ENCODE measurements at places on chromosomes 7 and 10.

DNA sequence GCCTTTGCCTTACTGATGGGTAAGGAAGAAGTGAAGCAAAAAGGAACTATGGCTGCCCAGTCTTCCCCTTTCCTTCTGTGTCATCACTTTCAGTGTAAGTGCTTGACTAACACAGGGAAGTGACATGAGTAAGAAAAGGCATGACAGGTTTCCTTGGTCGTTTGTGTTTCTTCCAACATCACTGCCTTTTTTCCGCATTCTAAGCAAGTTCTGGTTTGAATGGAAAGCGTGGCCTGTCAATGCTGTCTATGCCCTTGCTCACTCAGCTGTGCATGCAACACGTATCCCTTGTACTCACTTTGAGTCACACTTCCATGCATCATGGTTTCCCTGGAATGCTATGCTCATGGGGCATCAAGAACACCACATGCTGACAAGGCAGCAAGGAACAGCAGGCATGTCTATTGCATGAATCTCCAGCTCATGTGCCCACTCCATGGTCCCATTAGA lies 111.8 kb downstream of the OAT start:
- DNase-seq = peak; percentile 10

DNA sequence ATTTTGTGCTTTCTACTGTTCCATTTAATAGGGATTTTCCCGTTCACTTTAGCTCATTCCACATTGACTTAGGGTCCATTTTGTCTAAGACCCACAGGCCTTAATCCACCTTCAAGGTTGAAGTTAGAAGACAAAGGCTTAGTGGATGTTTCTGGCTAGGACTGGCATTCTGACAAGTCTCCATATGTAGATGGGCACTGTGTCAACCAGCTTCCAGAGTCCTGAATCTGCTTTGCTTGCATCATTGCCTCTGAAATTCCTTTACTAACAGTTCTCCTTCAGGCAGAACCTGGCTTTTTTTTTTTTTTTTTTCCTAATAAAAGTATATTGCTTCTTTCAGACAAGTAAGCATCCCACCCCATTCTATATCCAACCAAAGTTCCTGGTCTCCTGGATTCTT lies 69.6 kb upstream of the PDCD4 start:
- no peak for DNase-seq

- no peak for DNase-seq
Measured at GRCh38 chr10:88042160-88043100, 179.0 kb downstream of the PTEN start.

DNA sequence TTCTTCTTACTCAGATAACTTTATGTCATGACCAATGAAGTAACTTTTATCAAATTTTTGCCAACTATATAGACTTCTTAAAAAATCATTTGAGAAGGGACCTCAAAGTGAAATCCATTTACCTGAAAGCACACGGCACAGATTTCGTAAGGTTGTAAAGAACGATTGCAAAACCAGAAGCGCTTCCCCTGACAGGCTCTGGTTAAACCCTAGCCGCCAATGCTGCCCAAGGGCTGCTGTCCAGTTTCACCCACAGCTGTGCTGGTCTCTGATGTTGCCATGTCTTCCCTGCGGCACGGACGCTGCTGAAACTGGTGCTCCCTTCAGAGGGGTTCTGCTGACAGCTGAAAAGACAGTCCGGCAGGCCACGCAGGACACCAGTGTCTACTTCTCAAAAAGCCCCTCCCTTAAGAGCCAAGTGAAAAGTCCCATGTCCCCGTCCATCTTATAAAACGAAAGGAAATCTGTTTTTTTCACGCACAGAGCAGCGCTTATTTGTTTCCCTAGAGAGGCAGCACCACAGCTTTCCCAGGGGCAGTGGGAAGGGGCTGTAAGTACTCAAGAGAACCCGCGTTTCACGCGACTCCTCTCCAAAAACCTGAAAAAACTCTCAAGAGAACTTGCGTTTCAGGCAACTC lies 32.5 kb downstream of the GNA12 start:
- DNase-seq = no peak

- no peak for DNase-seq
Measured at GRCh38 chr7:3107889-3108570, 64.4 kb upstream of the CARD11 start.

GRCh38 chr10:77606751-77607150 lies 30.9 kb downstream of the KCNMA1 start:
- DNase-seq = no peak

GRCh38 chr7:48904975-48905374 lies 19.4 kb upstream of the CDC14C start:
- no peak for DNase-seq

- DNase-seq = no peak
Measured at GRCh38 chr10:125054669-125055268, 105.6 kb downstream of the CTBP2 start.

GRCh38 chr10:71809628-71810027 lies 36.3 kb upstream of the VSIR start:
- DNase-seq = no peak

GRCh38 chr10:107264742-107265141 lies 100.2 kb upstream of the SORCS1 start:
- DNase-seq = no peak

DNA sequence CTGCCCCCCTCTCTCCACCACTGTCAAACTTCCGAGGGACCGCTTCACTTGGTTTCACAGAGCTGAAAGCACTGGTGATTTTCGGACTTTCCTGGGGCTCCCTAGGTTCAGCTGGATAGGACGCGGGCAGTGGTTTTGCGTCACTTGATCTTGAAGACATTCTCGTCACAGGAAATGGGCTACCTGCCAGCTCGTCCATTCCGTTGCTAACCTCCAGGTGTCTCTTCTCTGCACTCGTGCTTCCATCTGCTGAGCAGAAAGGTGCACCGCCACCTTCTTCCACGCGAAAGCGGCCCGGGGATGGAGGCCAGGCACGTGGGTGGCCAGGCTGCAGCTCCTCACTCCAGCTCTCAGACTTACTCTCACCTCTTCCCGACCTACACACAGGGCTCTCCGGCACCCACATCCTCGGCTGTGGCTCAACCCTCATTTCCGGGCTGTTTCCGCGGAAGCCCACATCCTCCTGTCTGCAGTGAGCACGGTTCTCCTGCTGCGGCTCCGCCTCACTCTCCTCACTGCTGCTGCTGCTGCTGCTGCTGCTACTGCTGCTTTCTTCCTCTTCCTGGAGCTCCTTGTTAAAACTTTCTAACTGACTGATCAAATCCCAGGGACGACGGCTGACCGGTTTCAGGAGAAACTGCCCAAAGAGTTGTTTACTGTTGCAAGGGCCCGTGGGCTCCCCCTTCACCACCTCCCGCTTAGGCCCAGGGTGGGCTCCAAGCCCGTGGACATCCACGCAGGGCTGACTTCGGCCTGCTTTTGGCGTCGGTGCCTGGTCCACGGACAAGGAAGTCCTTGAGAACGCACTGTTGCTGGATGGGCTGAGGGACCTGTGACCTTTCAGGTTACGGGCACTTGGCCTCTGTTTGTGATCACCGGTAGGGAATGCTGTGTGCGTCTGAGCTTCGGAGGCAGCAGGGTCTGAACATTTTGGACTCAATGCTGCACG lies 32.1 kb downstream of the JCAD start:
- DNase-seq = peak; percentile 42

GRCh38 chr7:45088821-45089340 lies at the start of gene NACAD:
TSS of gene NACAD (minus strand) at chr7:45088969. CDS start at chr7:45088894, 75 bp downstream.
- no peak for DNase-seq

- DNase-seq = no peak
Measured at GRCh38 chr10:74086317-74086716, 64.3 kb downstream of the AP3M1 start.

DNA sequence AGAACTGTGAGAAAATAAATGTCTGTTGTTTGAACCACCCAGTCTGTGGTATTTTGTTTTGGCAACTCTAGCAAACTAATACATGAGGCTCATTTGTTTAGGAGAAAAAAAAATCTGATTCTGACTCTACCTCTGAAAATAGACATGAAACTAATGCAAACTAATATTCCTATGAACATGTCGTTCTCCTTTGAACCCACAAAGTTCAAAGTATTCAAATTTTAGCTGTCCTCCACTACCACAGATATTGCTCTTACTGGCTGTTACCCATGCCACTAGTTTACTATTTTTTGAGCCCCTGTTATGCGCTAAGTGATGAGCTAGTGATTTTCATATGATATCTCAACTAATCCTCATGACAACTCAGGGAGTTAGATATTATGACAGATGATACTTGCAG lies 58.8 kb upstream of the ZNF804B start:
- no peak for DNase-seq

- DNase-seq = no peak
Measured at GRCh38 chr7:67716729-67717128, 720.1 kb downstream of the TYW1 start.

DNA sequence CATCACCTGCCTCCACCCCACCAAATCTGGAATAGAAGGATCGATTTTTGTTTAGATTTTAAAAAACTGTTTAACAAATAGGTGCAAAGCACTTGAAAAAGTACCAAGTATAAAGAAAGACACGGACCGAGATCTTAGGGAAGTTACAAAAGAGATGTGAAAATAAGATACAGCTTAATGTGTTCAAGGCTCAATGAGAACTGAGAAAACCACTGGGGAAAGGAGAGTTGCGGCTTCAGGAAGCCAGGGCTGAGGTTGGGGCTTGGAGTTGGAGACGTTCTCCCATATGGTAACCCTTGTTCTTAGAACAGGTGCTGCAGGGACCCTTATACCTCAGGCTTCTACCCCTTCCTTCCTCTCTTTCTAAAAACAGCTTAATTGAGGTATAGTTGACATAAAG lies 140.2 kb downstream of the FANK1 start:
- DNase-seq = no peak

- no peak for DNase-seq
Measured at GRCh38 chr7:159026271-159027055, 118.2 kb downstream of the VIPR2 start.

DNA sequence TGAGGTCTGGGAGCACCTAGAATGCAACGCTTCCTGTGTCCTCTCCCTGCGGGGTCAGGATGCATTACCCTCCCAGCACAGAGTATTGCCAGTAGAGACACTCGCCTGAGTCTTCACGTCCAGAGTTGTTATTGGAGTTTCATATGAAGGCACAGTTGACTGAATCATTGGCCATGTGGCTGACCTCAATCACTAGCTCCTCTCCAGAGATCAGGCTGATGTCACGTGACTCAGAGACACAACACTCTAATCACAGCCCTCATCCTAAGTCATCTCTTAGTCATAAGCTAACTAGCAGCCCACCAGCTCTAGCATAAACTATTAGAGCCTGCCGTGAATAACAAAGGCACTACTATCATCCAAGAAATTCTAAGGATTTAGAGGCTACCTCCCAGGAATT lies 107.8 kb downstream of the HECW1 start:
- no peak for DNase-seq

DNA sequence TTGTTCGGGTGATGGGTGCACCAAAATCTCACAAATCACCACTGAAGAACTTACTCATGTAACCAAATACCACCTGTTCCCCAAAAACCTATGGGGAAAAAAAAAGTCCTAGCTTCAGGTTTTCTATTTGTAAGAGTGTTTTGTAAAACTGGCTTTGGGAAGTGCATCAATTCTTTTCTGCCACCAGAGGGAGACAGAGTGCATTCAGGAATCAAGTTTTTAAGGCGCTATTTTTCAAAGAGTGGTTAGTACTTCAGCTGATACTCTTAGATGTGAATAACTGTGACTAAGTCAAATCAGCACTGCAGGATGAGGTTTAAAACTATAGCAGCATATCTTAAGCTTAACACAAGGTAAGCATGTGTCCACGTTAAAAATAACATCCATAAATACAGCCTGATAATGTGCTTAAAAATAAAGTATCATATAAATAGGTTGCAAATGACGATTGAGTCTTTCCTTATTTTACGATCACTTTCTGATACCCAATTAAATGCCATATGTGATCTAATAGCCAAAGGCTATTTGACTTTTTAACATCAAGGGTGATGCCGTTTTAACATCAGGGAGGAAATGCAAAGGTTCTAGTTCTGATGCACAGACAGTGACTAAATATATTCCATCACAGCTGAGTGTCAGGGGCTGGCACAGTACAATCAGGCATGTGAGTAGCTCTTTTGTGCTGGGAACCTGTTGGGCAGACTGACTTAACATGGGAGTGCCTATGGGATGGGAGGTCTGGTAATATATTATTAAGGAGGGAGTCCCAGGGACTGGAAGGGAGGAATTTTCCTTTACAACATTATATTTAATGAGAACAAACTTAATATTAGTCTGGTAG lies 10.6 kb upstream of the LYZL2 start:
- DNase-seq = peak; percentile 31

- no peak for DNase-seq
Measured at GRCh38 chr10:109988212-109988596, 19.6 kb upstream of the ADD3 start.

DNA sequence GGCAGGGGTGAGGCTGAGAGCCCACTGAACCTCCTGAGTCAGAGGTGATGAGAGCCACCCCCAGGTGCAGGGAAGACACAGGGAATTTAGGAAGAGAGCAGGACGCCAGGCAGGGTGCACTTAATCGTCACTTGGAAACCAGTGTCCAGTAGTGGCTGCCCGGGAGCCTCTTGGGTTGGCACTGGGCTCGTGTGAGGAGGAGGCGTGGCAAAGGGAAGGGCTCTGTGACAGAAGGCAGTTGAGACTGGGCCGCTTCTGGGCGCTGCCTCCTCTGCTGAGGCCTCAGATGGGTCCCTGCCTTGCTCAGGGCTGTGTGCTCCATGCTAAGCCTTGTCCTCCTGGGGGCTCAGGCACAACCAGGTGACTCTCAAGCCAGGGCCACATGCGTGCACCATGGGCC lies 13.3 kb downstream of the RET start:
- no peak for DNase-seq

- no peak for DNase-seq
Measured at GRCh38 chr10:69645296-69646184, 15.5 kb downstream of the FAM241B start.

DNA sequence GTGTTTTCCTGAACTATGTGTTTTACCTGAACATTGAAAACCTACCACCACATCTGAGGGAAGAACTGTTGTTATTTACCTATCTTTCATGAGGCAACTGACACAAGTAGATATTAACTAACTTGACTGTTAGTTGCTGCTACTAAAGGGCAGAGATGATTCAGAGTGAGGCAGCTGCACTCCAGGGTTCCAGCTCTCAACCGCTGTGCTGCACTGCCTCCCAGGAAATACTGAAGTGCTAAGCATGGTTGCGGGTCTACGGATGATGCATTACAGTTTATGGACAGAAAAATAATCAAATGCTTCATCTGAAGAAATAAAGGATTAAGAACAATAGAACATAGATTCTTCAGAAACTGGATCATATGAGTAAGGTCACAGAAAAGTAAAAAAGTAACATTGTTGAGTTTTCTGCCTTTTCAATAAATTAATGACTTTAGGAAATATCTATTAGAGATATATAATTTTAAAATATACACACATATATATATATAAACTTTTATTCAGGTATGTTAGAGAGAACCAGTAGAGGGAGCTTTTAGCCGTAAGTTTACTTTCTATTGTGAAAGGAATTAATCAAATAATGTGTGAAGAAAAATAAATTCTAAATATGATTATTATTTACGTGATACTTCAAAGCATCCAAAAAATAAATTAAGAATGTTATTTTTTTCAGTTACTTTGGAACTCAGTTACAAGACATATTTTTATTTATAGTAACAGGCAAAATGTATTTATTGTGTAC lies 620.0 kb downstream of the CNTNAP2 start:
- DNase-seq = no peak
